NCI-H748 treated with DMSO at 0.1 percent for 48 hours (cell line): ENCODE measurements at places on chromosomes 5 and 9.

GRCh38 chr5:51347157-51347556, 36.1 kb upstream of the ISL1 start:
- no peak for DNase-seq

GRCh38 chr5:156552855-156553358, 225.9 kb downstream of the SGCD start:
- no peak for DNase-seq

GRCh38 chr9:95225076-95225725, 92.3 kb downstream of the FANCC start:
- DNase-seq, result no peak

DNA sequence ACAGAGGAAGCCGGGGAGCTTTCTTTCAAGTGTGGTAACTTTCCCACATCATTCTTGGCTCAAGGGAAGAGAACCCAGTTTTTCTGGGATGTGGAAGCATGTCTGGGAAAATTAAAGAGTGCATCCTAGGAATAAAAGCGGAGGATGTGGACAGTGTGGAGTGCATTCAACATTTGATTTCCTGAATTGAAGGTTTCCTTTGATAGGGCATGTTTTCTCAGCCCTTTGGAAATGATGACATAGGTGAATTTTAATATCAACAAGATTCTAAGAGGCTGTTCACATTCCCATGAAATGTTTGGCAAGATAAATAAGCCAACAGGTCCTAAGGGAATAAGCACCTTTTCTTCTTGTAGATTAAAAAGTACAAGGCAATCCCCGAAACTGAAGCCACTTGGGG, 63.6 kb downstream of the ENTREP1 start:
- DNase-seq, result no peak

DNA sequence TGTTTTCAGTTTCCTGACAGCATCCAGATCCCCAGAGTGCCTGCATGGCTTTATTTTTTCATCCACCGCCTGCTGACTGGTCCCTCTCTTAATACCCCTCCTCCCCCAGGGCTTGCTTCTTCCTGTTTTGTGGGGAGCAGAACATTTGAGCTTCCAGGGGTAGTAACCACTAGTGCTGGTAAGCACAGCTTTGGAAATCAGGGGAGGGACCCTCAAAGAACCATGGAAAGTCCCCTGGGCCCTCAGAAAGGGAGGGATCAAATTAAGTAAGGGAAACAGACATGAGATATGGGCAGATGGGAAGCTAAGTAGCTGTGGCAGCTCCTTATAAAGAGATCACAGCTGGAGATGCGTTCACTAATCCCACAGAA, 26.8 kb downstream of the GRIA1 start:
- no peak for DNase-seq

DNA sequence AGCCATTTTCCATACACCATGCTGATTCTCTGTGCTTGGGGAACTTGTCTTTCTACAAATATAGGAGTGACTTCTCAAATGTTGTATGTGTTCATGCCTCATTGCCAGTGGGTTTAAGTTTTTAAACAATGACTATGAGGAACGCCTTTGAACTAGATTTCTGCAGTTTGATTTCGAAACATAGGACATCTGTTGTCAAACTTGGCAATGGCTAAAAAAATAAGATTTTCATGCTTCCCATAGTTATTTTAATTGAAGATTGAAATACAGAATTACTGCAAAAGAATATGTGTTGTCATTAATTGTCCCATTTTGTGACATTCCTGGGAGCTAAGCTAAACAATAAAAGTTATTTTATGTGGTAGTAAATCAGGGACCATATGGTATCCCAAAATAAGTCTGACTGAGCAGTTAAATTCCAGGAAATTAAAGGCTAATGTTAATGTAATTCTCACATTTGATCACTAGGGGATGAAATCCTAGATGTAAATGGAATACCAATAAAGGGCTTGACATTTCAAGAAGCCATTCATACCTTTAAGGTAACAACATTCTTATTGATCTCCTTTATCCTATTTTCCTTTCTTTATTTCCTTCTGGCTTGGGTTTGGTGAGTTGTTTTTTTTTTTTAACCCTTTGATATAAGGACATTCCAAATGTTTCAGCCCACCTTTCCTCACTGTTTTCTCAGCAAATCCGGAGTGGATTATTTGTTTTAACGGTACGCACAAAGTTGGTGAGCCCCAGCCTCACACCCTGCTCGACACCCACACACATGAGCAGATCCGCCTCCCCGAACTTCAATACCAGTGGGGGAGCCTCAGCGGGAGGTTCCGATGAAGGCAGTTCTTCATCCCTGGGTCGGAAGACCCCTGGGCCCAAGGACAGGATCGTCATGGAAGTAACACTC, 116.7 kb downstream of the GOLPH3 start:
- DNase-seq, result no peak

GRCh38 chr5:30749971-30750370, 443.5 kb upstream of the CDH6 start:
- no peak for DNase-seq

DNA sequence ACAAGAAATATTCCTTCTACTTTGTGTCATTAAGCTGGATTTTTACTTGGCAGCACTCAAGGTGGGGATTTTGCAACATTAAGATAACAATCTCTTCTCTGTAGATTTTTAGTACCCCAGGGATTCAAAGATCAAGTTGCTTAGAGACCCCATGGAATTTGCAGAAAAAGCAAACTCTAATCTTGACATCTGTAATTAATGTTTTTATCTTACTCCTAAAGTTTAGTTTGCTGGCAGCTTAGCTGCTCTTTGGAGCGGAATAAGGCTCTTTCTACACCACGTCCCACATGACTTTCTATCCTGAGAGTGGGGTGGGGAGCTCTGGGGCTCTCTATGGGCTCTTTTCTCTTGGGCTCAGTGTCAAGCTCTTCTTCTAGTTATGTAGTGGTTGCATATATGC, 21.7 kb upstream of the SPDL1 start:
- no peak for DNase-seq

- no peak for DNase-seq
These were observed 11.7 kb downstream of the MED7 start for GRCh38 chr5:157130925-157131324.

GRCh38 chr5:129672006-129672405, 75.9 kb upstream of the MINAR2 start:
- no peak for DNase-seq

DNA sequence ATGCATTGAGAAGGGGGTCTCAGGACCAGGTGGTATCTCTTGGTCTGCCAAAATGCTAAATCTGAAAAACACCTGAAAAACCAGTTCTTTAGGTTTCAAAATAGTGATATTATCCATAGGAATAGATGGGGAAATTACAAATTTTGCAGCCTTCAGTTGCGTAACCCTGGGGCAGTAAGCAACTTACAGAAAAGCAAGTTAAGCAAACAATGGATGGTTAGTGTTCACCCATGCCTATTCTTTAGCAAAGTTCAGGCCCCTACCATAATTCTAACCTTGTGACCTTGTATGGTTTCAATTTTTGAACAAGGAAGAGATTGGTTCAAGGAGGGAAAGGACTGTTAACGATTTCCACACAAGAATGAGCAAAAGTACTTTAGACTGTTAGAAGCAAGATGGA, 24.5 kb downstream of the GLRX start:
- DNase-seq, result no peak

- DNase-seq, result no peak
These were observed 92.6 kb upstream of the LMX1B start for GRCh38 chr9:126521089-126521488.

DNA sequence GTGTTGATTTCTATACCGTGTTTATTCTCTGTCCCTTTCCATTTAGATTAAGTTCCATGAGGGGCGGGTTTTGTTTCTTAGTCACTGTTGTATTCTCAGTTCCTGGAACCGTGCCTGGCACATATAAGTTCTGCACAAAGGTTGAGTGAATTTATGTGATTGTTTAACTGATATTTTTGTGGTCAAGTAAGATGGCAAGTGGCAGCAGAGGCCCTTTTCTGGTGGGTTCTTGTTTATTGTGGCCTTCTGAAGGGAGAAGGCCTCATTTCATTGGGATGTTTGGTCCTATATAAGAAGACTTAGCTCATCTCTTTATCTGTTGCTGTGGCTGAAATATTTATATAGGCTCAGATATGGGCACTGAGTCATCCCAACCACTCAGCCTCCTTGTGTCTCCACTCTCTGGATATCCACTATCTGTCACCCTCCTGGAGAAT, 262.5 kb downstream of the PSAT1 start:
- DNase-seq, result no peak

GRCh38 chr5:157735991-157736390, 4.8 kb downstream of the THG1L start:
- no peak for DNase-seq

GRCh38 chr9:106312906-106313305, 550.1 kb upstream of the ZNF462 start:
- no peak for DNase-seq

GRCh38 chr5:60519372-60519771, 180.6 kb downstream of the DEPDC1B start:
- DNase-seq, result no peak

- DNase-seq, result no peak
These were observed 9.1 kb downstream of the PIK3R1 start for GRCh38 chr5:68224509-68225187.

DNA sequence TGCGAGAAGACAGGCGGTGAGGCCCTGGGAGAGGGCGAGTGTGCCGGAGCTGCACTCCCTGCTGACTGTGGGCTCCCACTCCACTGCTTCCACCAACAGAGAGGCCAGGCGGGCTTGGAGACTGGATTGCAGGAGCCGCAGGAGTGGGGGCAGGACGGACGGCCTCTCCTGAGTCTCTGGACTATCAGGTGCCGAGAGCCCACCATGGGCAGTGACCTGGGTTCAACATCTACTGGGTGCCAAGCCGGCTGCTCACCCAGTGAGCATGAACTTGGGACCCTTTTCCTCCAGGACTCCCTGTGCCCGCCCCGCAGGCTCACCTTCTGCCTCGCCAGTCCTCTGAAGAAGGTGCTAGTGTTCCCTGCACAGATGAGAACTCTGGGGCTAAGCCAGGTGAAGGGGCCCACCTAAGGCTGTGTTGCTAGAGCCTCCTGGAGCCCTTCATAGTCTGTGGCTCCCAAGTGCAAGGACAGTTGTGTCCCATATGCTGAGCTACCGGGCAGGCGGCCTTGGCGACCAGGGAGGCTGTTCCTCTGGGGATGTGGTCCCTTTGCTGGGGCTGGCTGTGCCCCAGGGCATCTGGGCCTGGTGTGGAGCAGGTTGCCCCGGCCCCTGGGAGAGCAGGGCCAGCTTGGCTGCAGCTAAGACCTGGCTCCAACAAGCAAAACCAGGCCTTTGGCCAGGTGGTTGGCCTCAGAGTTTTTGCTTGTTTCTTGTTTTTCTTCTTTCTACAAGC, 77.7 kb upstream of the PHYKPL start:
- DNase-seq, result no peak

DNA sequence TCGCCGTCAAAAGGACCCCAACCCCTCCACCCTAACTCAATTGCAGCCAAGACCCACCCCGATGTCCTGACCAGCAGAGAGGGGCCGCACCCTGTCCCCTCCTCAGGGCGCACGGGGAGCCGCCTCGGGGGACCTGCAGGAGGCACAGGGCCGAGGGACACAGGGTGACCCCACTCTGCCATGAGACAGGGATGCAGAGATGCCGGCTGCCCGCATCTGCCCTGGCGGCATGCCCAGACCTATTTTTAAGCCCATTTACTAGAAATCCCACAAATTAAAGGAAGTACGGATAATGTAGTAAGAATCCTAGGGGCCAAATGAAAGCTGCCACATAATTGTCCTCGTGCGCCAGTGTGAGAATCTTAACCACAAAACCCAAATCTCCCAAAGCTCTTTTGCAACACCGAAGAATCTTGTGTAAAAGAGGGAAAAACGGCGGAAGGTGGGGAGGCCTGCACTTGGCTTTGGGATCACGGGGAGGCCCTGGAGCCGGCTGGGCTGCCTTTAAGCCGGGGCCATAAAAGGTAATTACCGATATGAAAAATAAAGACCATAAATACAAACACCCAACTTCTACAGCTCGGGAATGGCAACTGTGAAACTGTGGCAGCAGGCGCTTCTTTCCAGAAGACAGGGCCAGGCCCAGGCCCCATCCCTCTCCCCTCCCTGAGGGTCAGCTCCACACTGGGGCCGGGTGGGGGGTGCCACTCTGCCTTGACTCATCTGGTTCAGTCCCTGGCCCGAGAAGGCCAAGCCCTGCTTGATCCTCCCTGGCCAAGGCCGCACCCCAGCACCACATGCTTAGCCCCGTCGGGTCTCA, 35.0 kb downstream of the NACC2 start:
- DNase-seq, result no peak

DNA sequence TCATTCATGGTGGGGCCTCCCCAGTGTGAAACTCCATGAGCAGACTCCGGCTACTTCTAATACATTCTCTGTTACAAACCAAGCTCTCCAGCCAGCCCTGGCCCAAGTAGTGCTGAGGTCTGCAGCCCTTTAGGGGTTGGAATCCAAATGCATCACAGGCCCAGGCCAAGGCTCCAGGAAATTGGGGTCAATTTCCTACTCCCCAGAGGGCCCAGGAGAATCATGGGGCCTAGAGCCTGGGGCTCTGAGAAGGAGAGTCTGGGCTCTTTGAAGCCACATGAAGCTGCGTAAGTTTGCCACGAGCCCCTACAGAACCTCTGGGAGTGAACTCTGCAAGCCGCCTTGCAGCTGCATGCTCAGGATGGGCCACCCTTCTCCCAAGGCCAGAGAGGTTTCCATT, 206.4 kb downstream of the PAPPA start:
- DNase-seq, result no peak

GRCh38 chr9:16413509-16414016, 456.9 kb downstream of the BNC2 start:
- DNase-seq, result no peak

GRCh38 chr5:84863020-84863419, 478.3 kb upstream of the EDIL3 start:
- no peak for DNase-seq

DNA sequence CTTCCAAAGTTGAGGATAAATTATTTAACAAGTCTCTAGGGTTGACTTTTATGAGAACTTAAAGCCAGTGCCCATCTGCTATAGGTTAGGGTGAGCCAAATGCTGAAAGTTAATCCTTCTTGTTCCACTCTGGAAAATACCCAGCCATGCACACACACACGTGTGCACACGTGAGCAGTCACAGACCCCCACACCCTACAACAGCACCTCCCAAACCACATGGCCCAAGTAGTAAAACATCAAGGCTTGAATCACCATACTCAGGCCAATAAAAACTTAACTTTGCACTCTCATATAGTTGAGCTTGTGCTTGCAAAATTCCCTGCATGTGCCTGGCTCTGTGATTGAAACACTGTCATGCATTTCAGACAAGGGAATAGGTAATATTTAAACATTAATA, 467.6 kb downstream of the ARHGEF28 start:
- no peak for DNase-seq

- no peak for DNase-seq
These were observed 39.3 kb upstream of the ANKRD33B start for GRCh38 chr5:10524376-10525123.
